Stimulated activated CD4-positive, alpha-beta T cell treated with anti-CD3 and anti-CD28 coated beads, Interleukin-2, amount 100 ng/mL, for 4 hours (primary cell): ENCODE measurements at places on chromosomes 1 and 21.
A peak's percentile ranks its signal among the peaks of the same experiment; 100 is the strongest.

- DNase-seq: no peak
Measured at GRCh38 chr1:160361199-160361598, 5.7 kb upstream of the NHLH1 start.

- no peak for DNase-seq
Measured at GRCh38 chr1:154744352-154745035, 125.6 kb downstream of the KCNN3 start.

- DNase-seq: no peak
Measured at GRCh38 chr21:38337793-38338192, 81.0 kb downstream of the KCNJ15 start.

- no peak for DNase-seq
Measured at GRCh38 chr1:6803357-6803756, 18.1 kb downstream of the CAMTA1 start.

- no peak for DNase-seq
Measured at GRCh38 chr21:32570456-32570855, 14.9 kb downstream of the TCP10L start.

GRCh38 chr21:46092026-46092764 lies 5.7 kb upstream of the COL6A2 start:
- no peak for DNase-seq

- DNase-seq: no peak
Measured at GRCh38 chr21:19440792-19441655, 1037.4 kb upstream of the TMPRSS15 start.

DNA sequence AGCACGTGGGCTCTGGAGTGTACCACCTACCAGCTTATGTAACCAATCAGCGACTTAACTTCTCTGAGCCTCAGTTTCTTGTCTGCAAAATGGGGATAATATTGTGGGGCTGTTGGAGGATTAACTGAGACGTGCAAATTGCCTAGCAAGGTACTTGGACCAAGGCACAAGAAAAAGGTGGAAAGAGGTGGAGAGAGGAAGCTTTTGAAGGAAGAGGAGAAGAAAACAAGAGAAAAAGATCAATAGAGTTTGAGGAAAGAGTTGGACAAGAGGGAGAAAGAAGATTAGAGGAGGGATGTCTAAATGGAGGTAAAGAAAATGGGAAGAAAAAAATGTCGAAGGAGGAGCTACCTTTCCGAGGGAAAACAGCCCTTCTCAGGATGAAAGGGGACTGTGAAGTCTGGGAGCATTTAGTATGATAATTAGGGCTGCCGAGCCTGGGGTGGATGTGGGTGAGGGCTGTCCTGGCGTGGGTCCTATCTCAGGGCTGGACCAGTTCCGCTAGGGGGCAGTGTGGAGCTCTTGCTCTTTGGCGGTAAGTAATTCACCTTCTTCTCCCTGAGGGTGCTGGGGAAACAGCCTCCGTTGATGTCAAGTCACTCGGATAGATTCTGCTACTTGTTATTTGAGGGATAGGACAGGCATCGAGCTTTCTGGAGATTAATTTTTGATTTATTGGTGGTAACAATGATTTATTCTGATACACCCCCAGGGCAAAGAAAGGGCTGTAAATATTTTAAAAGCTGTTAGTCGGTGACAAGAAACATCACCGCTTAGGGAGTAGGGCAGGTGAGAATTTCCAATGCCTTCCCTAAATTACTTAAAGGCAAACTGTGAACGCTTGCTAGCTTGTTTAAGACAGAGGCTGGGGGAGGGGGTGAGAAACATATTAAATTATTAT lies 79.0 kb upstream of the NFASC start:
- DNase-seq: peak; percentile 69

DNA sequence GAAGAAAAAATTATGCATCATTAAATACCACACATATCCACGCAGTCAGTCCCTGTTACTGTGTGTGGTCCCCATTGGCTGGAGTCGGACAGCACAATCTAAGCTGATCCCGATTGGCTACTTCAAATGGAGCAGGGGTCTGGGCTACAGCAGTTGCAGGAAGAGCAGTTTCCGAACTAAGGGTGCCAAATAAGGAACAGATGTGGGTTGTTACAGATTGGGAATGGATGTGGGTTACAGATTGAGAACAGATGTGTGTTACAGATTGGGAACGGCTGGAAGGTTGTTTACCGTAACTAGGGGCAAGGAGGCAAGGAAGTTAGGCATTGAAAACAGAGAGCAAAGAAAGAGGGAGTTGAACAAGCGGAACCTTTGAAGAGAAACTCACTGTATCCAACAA lies 19.9 kb downstream of the OR2L13 start:
- no peak for DNase-seq

DNA sequence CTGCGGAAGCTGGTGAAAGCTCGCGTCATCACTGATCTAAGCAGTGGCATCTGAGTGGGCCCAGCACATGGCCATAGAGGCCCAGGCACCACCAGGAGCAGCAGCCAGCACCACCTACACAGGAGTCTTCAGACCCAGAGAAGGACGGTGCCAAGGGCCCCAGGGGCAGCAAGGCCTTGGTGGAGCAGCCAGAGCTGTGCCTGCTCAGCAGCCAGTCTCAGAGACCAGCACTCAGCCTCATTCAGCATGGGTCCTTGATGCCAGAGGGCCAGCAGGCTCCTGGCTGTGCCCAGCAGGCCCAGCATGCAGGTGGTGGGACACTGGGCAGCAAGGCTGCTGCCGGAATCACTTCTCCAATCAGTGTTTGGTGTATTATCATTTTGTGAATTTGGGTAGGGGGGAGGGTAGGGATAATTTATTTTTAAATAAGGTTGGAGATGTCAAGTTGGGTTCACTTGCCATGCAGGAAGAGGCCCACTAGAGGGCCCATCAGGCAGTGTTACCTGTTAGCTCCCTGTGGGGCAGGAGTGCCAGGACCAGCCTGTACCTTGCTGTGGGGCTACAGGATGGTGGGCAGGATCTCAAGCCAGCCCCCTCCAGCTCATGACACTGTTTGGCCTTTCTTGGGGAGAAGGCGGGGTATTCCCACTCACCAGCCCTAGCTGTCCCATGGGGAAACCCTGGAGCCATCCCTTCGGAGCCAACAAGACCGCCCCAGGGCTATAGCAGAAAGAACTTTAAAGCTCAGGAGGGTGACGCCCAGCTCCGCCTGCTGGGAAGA lies 3.2 kb upstream of the ARTN start:
- no peak for DNase-seq

DNA sequence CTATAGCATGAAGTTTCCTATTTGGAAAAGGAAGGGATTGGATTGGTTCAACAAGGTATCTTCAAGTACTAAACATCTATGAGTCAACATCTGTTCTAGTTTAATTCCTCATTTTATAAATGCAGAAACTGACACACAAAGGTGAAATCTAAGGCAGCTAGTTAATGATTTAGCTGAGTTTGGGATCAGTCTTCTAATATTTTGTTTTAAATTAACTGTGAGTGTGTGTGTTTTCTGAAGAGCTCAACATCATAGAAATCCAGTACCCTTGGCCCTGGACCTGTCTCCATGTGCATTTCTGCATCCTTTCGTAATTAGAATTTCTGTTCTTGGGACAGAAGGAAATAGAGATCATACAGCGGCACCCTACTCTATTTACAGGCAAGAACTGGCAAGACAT lies 105.9 kb downstream of the RGS2 start:
- DNase-seq: no peak
